NK-92 treated with Interleukin-12 subunit alpha and Interleukin-12 subunit beta, amount 100 ng/mL, for 24 hours (cell line): ENCODE measurements at places on chromosomes 3 and 15.

- no peak for DNase-seq
Measured at GRCh38 chr15:69997813-69998212, 99.9 kb downstream of the TLE3 start.

DNA sequence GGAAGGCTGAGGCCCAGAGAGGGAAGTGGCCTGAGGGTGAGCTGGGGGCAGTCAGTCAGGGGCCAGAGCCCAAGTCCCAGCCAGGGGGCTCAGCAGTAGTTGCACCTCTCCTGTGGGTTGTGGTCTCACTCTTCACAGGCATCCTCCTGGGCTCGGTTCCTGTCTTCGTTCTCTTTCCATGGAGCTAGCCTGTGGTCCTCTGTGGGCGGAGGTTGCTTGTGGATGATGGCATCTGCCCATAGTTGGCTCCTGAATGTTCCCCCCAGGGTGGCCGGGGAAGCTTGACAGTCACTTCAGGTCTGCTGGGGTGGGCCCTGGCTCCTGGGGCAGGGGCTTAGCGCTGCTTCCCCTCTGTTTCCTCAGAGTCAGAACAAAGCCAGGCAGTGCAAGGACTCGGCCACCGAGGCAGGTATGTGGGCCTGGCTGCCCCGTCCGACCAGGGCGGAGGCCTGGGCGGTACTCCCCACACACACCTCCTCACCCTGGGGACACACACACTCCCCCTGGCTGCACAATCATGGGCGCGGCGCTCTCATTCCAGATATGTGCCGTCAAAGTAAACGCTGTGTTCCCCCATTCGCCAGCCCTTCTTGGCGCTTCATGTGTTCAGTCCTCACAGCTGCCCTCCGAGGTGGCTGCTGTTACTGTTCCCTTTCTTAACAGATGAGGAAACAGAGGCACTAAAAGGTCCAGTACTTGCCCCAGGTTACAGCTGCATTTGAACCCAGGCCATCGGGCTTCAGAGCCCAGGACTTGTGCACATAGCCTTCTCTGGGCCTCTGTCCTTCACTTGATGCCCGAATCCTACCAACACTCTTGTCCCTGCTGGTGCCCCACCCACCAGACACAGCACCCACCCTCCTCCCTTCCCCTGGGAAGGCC lies 34.5 kb downstream of the PSTPIP1 start:
- DNase-seq, result no peak

- DNase-seq, result no peak
Measured at GRCh38 chr3:23665741-23666140, 140.0 kb upstream of the UBE2E1 start.

- DNase-seq, result no peak
Measured at GRCh38 chr15:38454696-38455090, 766 bp downstream of the FAM98B start.

DNA sequence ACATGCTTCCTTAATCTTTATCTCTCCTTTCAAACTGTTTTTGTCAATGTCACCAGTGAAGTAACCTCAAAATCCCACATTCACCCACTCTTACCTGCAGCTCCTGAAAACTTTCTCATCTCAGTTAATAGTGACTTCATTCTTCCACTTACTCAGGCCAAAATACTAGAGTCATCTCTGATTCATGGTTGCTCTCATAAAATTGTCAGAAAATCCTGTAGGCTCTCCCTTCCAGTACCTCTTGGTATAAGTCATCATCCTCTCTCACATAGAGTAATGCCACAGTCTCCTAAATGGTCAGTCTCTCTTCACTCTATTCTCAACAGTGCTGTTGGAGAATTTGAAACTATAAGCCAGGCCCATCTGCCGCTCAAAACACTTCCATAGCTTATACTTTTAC lies 34.9 kb upstream of the POU1F1 start:
- no peak for DNase-seq
